ENCODE measurements at places on chromosomes 2 and 18.

- no peak for DNase-seq
Measured at GRCh38 chr2:44672431-44672830, 269.1 kb upstream of the SIX3 start.

- peak; percentile 88 for DNase-seq
Measured at GRCh38 chr2:195559431-195559914, 97.6 kb upstream of the SLC39A10 start.

GRCh38 chr2:140775411-140775810 is 1355.4 kb downstream of the LRP1B start:
- no peak for DNase-seq

GRCh38 chr2:172287190-172287589 is 140.2 kb upstream of the ITGA6 start:
- no peak for DNase-seq

DNA sequence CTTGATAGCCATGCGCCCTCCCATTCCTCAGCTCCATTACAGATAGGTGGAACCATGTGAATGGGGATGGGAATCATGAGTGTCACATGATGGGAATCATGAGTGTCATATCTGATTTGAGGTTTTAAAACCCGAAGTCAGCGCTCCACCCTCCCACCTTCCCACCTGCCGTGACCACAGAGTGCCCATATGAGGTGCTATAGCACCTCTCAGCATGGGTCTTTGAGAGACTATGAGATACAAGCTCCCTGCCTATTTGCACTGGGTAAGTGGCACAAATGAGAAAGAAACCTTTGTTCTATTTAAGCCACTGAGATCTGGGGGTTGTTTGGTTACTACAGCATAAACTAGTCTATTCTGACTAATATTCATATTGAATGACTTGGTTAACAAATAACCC is 78.5 kb upstream of the PTPRM start:
- no peak for DNase-seq

GRCh38 chr2:218871345-218872302 is 9.0 kb upstream of the WNT10A start:
- peak; percentile 39 for DNase-seq

- no peak for DNase-seq
Measured at GRCh38 chr2:217950401-217950871, 52.4 kb downstream of the TNS1 start.

DNA sequence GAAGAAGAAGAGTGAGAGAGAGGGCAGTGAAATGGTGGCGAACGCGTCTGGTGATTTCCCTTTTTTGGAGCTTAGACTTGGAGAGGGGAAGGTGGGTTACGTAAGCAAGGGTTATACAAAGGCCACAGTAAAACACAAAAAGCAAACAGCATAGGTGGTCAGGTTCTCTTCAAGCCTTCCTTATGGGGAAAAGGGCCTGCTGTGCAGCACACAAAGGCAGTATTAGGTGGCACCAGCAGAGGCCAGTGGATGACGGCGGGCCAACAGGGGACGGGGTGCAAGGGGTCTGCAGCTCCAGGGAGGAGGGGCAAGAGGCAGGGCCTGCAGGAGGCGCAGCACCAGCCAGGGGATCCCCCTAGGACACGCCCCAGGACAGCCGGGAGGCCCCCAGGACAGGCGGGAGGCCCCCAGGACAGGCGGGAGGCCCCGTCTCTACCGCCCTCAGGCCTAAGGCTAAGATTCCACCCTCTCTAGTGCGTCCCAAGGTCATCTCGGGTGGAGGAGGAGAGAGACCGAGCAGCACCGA is 32.6 kb upstream of the NPC1 start:
- DNase-seq: no peak

GRCh38 chr2:42281416-42282081 is 79.5 kb downstream of the COX7A2L start:
- DNase-seq: no peak

DNA sequence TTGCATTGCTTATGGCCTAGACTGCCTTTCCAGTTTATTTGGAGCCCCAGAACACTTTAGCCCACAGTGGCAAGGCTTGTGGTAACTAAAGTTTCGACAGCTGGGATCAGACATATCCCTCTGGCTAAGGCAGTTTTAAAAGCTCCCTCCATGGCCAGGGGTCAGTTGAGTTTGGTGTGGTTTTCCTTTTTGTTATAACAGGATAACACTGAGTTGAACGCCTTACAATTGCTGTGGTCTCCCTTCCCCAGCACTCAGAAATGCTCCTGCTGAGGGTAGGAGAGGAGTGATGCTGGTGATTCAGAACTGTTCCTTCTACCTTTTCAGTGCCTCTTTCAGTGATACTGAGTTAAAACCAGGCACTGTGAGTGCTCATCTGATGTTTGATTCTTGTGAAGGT is 182.6 kb downstream of the GULP1 start:
- no peak for DNase-seq

- DNase-seq: no peak
Measured at GRCh38 chr2:235924675-235925063, 243.5 kb downstream of the GBX2 start.

DNA sequence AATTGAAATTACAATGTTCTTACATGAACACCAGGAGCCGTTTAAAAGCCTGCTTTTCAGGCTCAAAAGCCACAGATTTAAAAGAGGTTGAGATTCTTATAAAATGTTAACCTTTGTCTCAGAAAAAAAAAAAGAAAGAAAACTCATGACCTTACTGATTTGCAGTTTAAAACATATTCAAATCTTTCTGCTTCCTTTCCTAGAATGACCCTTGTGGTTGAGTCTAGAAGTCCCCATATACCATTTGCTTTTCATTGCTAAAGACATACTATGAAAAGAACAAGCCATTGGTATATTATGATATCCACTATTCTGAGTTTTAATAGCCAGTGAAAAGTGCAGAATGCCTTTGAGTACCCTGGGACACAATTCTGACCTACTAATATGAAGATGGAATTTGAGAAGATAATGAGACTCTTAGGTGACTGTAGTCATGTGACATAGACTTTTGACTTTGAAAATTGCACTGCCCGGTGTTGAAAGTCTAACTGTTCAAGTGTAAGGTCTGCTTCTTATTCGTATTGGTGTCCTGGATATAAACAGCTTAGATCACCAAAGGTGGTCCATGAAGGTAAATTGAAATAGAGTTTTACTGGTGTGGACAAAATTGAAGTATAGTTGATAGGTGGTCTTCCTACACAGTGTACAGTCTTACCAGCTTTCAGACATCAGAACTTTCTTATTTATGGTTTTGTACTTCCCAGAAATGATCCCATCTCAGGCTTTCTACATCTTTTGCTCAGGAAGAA is 117.0 kb downstream of the DOCK10 start:
- no peak for DNase-seq

- no peak for DNase-seq
Measured at GRCh38 chr2:212494418-212495020, 44.1 kb downstream of the ERBB4 start.

DNA sequence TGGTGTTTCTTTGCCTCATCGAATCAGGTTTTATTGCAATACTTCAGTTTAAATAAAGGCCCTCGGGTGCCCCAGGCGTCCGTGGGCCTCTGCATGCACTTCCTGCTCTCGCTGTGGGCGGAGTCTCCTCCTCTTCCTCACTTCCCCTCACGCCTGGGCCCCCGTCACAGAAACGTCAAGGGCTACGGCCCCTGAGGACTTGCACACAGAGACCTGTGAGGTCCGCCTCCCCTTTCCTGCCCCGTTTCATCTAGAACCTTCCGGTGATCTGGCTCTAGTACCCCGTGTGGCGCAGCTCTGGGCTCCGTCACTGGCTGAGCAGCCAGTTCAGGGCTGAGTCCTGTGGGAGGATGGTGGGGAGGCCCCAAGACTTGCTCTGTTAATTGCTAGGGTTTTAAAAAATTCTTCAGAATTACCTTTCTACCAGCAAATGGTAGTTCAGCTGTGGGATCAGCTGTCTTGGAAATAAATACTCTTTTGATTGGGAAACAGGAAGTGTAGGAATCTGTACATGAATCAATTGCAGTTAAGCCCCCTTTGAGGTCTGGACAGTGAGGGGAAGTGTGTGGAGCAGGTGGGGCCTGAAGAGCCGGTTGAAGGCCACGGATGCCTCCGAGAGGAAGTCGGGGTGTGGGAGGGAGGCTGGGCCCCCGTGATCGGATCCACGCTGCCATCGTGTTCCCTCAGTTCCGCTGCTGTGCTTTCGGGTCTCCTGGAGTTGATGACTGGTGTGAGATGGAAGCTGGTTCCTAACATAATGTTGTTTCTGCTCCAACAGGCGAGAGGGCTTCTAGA is 10.2 kb downstream of the NFATC1 start:
- peak; percentile 95 for DNase-seq

DNA sequence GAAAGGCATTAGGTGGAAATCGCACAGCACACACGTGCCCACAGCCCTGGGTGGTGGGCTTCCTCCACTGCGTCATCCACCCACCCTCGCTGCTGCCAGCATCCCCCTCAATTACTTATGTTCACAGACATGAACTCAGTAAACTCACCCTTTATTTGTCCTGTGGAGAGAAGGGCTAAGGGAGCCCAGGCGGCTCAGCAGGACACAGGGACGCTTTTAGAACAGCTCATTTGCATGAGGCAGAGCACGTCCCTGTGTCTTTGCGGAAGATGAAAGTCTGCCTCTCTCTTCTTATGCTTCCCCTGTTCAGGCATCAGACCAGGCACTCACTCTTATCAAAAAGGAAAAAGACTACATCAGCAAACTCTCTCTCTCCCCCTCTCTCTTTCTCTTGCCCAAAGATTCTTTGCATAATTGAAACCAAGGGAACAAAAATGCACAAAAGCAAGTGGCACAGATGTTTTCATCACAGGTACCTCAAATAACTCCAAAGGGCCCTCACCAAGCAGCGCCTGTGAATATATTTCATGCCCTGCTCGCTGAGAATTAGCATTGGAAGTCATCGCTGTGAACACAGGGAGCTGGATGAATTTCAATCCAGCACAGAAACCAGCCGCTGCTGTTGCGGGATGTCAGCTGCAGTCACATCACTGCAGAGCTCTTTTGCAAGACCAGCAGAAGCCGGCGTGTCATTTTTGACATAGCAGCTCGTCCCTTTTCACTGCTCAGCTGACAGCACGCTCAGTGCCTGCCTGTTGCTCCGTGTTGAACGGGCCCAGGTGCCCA is 376.3 kb upstream of the MYT1L start:
- no peak for DNase-seq

DNA sequence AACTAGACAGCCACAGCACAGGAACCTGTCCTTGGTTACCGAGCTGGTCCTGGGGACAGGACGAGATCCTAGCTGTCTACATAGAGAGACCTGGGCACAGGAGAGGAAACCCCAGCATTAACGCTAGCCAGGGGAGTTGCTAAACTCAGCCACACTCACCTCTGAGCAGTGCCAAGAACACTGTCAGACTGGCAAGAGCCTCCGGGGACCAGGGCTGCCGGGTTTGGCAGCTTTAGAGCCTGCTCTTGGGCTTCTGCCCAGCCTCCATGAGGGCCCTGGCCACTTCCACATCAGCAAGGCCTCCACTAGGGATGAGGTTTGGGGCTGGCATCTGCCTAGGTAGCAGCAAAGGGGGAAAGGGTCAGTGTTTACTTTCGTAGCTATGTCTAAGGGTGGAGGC is 6.7 kb downstream of the TMBIM1 start:
- peak; percentile 37 for DNase-seq

Measured in CD4-positive, alpha-beta T cell treated with Interleukin-10 for 1 hour (primary cell).